ENCODE measurements at places on chromosomes 7 and 10.

- no peak for DNase-seq
Measured at GRCh38 chr7:31595390-31595789, 81.5 kb downstream of the ITPRID1 start.

DNA sequence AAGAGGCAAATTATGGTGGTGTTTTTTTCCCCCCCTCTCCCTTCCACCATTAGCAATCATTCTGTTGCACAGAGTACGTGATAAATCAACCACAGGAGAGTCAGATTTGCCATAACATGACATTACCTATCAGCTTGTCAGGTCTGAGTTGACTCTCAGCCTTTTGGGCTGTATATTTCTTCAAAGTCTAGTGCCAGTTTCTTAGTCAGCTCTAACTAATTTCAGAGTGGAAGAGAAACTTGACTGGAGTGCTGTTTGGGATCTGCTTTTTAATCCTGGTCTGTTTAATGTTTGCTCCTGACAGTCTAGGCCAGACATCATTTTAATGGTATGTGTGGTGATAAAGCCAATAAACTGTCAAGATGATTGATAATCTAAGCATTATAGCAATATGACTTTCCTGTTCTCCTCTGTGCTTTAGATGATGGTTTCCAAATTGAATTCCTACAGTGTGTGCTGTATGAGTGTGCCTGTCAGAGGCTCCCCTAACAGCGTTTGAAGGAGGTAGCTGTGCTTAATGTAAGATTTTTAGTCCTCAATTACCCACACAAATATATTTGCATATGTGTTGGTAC is 76.9 kb downstream of the LRMDA start:
- no peak for DNase-seq

- no peak for DNase-seq
Measured at GRCh38 chr7:45384499-45384898, 189.7 kb upstream of the ADCY1 start.

- no peak for DNase-seq
Measured at GRCh38 chr7:54632696-54633095, 90.5 kb downstream of the VSTM2A start.

- no peak for DNase-seq
Measured at GRCh38 chr10:112739592-112740353, 210.3 kb upstream of the TCF7L2 start.

DNA sequence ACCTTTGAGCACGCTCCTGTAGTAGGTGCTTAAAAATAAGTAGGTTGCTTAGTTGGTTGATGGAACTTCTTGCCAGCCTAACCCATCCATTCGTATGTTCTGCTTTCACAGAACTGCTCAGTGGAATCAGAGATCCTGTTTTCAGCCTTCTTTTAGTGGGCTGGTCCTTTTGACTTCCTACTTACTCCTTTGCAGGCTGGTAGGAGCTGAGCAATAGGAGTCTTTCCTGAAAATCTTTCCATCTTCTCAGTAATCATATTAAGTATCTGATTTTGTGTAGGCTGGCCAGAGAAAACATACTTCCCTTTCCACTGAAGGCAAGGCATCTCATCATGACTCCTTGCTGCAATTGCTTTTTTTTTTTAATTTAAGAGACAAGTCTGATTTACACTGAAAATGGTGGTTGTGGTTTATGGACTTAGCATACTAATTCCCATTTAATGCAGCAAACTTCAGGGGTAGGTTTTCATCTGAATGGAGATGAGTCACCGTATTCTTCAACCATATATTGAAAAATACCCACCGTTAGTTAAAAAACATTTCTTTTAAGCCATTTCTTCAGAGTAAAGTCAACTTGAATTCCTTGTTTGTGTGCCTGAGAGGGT is 208.0 kb downstream of the ZNF365 start:
- DNase-seq = no peak

- no peak for DNase-seq
Measured at GRCh38 chr7:28068811-28069216, 111.8 kb downstream of the JAZF1 start.

DNA sequence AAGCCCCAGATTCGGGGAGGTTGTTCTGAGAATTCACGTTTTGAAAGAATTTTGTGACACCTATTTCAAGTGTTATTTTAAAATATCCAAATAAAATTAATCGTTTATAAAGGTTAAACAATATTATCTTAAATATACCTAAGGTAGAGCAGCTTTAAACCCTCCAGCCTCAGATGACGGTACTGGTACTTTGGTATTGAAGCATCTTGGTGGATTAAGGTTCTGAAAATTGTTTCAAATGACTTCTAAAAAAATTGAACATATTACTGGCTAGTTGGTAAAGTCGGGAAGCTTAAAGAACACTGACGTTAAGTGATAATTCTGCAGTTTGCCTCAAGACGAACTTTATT is 392 bp upstream of the HUS1 start:
- DNase-seq = no peak

DNA sequence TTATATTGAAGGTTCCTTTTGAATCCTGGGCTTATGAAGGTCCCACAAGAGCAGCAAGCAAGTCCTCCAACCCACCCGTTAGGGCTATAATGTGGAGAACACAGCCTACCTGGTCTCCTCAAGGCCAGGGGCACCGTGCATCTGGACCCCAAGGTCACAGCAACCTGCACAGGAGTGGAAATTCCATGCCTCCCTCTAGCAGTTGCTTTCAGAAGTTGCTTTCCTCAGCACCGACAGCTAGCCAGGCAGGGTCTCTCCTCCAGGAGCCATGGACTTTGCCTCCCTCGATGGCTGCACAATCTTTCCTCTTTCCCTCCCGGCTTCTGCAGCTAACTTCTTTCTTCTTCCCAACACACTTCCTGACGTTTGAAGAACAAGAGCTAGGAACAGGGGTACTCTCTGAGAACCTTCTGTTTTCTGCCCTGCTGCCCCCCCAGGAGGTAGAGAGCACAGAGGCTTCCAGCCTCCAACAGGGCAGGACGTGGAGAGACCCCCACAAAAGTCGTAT is 149.8 kb downstream of the PTPN20 start:
- DNase-seq = no peak

DNA sequence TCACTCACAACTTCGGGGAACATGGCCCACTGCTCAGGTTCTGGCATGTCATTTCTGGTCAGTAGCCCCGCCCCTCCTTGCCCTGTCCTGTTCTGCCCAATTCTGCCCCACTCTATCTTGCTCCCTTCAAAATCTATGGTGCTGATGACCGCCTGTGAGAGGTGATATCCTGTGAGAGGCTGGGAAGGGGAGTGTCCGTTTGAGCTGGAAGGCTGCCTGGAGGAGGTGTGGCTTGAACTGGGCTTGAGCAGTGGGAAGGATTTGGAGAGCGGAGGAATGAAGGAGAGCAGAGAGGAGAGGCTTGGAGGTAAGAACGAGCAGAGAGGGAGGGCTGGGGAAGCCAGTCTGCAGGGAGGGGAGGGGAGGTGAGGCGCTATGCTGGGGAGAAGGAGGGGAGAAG is 145.3 kb downstream of the RPS24 start:
- DNase-seq = peak; percentile 54

DNA sequence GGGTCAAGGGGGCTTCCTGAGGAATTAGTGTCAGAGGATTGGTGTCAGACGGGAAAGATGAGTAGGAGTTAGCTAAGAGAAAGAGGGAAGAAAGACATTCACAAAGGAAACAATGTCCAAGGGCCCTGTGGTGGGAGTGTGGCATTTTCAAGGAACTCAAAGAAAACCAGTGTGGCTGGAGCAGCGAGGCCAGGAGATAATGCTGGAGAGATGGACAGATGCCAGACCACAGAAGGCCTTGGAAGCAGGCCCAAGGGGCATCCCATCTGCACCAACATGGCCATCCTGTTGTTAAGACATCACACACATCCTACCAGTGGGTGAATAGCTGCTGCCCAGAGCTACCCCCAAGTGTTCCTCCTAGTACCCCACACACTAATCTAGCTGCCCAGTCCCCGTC is 36.1 kb upstream of the CUL1 start:
- no peak for DNase-seq

Measured in left cardiac atrium (tissue), 4 donors.